ENCODE measurements at places on chromosomes 12 and 14.
A peak's percentile ranks its signal among the peaks of the same experiment; 100 is the strongest.

DNA sequence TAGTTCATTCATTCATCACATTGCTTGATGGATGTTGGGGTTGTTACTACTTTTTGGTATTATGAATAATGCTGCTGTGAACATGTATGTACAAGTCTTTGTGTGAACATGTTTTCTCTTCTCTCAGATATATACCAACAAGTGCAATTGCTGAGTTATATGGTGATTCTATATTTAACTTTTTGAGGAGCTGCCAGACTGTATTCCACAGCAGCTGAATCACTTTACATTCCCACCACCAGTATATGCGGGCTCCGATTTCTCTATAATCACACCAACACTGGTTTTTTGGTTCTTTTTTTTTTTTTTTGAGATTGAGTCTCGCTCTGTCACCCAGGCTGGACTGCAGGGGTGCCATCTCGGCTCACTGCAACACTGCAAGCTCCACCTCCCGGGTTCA, 22.2 kb upstream of the PLEKHG6 start:
- DNase-seq, result no peak

- no peak for DNase-seq
Measured at GRCh38 chr14:68813318-68813838, 20.5 kb upstream of the ZFP36L1 start.

GRCh38 chr12:110600254-110600653, 13.7 kb upstream of the TCTN1 start:
- peak; percentile 48 for DNase-seq

DNA sequence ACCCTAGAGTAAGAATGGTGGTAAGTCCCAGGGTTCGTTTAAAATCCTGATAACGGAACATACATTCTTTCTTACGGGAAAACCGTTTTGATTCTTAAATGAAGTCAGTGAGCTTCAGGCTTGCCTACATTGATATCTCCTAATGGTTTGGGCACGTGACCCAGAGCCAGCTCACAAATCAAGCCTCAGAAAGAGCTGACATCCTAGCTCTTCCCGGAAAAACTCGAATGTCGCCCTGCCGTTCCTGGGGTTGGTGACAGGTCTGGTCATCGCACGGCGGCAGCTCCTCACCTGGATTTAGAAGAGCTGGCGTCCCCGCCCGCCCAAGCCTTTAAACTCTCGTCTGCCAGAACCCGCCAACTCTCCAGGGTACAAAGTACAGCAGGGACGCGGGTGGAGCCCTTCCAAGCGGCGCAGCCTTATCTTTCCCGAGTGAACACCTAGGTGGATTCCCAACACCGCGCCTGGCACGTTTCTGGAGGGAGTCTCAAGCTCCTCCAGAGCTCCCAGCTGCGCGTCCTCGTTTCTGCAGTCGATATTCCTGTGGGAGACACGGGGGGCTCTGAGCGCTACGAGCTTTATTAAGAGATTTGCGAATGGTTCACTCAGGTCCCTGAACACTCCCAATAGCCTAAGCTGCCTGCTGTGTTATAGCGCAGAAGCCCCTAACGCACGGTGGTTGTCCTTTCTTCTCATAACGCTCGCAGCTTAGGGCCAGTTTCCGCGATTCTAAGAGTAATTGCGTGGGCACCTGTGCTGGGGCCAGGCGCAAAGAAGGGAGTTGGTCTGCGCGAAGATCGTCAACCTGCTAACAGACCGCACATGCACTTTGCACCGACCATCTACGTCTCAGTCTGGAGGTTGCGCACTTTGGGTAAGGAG, at the start of gene SSTR1:
SSTR1 (plus strand) TSS at position 169 of the 882 bp plus-strand sequence. CDS start 1,486 bp downstream, outside the sequence.
- peak; percentile 5 for DNase-seq

DNA sequence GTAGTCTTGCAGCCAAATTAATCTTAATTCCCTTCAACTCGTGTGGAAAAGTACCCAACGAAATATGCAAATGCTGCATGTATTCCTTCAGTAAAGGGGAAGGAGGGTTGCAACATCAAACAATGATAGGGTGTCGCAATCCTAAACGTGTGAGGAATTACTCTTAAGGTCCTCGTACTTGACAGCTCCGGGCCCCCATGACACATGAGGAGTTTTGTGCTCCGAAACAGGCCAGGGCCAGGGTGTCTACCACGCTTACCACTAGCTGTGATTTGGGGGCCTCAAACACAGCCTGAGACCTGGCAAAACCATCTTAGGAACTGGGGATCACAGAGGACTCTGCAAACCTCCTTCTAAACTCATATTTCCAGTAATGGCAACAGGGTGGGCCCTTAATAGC, 20.4 kb downstream of the FOS start:
- no peak for DNase-seq

- no peak for DNase-seq
Measured at GRCh38 chr12:121774968-121775474, 18.5 kb downstream of the RHOF start.

DNA sequence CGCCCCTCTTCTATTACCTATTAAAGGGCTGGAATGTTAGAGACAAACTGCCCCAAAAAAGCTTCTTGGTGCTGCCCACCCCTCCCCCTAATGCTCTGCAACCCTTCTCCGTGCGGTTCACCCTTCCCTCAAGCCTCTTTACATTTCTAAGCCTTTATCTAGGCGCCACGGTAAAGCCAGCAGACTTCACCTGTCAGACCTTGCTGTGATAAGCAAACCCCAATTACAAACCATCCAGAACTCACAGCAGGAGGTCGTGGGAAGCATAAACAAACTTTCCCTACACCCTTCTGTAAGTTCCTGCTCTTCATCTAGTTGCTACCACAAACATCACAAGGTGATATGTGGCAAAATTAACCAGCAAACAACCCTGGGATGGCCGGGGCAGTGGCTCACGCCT, 56.8 kb downstream of the MOK start:
- no peak for DNase-seq

GRCh38 chr14:27236601-27237000, 638.8 kb upstream of the NOVA1 start:
- DNase-seq, result no peak

DNA sequence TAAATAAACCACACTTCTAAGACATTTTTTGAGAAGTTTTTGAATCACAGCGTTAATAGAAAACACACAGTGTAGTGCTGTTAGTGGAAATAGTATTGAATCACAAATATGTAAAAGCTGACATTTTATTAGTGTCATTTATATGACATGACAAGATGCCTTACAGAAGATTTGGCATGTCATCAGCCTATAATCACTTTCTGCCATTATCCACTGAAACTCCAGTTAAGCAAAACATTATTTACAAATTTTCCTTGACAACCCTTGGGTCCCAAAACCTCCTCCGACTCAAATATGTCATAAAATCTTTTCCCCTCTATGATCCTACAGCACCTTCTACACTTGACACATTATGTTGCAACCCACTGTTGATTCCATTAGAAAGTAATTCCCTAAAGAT, 376.9 kb upstream of the LRFN5 start:
- DNase-seq, result no peak

DNA sequence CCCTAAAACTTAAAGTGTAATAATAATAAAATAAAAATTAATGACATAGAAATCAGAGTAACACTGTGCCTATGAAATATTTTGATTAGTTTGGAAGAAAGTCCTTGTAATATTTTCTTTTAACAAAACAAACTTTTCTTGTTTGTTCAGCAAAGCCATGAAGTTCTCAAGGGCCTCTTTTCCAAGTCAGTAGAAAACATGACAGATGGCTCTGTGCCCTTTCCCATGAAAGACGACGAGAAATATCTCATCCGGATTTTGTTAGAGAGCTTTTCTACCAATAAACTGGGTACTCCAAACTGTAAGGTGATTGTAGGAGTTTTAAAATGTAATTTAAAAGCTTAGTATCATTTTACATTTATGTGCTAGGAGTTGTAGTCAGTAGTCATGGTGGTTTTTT, 54.5 kb upstream of the ASPG start:
- DNase-seq, result no peak

DNA sequence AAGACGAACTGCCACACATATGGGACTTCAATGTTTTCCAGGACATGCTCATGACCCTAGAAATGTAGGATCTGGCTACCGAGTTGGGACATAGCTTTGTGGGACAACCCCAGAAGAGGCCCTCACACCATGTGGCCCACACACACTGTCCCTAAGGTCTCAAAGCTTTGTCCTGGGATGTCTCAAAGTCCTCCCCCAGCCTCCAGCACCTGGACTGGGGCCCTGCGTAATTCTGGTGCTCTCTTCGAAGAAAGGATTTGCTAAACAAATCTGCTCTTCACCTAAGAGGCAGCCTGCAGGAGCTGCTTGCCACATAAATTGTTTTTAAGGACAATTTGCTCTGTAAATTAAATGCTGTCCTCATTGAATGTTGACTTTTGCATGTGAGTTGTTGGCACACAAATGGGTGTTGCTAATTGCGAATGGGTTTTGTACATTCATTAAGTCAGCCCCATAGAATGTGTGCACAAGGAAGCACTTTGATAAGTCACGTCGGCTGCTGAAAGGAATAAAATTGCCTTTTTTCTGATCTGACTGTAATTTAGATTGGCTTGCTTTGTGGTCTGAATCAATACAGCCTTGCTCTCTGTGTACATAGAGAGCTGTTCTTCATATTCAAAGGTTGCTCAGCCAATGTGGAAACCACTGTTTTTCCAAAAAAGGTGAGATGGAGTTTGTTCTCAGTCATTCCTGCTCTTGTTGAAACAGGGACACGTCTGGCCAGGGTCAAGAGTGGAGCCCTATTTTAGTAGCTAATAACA, 161.6 kb upstream of the PWP1 start:
- no peak for DNase-seq

DNA sequence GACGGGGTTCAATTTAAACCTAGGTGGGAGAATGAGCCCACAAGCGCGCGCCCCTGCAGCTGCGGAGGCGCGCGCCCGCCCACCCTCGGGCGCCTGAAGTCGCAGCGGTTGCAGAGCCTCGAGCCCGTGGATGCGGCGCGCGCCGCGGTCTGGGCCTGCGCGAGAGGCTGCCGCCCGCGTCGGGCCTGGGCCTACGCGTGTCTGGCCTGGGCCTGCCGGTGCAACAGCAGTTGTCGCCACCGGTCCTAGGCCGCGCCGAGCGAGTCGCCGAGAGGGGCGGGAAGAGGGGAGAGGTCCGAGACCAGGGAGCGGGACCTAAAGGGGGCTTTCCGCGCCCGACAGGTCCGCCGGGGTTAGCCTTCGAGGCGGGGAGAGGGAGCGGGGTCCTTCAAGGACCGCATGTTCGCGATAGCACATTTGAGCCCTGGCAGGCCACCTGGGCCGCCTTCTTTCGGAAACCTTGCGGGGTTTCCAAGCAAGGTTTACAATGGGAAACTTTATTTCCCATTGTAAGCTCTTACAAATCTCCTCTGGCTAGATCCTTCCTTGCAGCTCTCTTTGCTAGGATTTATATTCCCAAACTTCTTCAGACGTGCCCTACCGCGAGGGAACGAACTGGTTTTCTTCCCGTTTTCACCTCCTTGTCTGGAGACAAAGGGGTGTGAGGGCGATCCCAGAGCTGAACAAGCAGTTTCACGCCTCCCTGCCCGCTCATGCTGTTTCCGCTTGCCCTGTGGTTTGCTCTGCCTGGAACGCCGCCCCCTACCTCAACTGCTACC, 6.8 kb downstream of the SIX6 start:
- no peak for DNase-seq

Measured in kidney capillary endothelial cell (primary cell).